ENCODE measurements at places on chromosomes 7 and 10.
A peak's percentile ranks its signal among the peaks of the same experiment; 100 is the strongest.

- DNase-seq, result no peak
Observed at GRCh38 chr10:1047937-1048336, 982 bp downstream of the IDI1 start.

GRCh38 chr7:20269726-20270125 lies 52.5 kb upstream of the MACC1 start:
- DNase-seq, result no peak

DNA sequence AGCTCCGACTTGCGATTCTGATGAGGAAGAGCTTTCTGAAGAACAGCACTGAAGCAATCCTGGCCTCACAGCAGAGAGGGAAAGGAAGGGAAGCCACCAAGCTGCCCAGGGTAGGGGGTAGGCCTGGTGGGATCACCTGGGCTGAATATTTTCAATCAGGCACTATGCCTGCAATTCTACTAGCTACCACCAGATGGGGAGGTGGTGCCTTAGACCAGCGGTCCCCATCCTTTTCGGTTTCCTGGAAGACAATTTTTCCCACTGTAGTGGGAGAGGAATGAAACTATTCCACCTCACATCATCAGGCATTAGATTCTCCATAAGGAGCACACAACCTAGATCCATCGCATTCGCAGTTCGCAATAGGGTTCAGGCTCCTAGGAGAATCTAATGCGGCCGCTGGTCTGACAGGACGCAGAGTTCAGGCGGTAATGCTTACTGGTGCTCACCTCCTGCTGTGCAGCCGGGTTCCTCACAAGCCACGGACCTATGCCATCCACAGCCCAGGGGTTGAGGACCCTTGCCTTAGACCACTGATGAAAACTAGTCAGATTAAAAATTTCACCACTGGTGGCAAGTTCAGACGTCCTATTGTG lies 2.7 kb downstream of the LRRC20 start:
- DNase-seq, result no peak

DNA sequence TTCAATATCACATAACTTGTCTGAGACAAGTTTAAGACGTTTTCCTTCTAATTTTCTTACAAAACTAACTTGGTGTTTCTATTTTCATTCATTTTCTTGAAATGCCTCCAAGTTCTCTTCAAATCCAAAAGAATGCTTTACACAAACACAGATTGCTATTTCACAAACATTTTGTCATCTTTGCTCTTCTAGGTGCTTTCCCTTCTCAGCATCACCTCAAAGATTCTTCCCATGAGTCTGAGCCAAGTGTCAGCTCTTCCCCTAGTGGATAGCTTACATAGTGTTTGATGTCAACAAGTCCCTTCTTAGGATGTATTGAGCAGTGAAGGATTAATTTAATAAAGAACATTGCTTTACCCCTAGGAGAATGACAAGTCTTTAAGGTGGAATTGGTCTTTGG lies 38.1 kb upstream of the SEMA3A start:
- DNase-seq, result no peak

- DNase-seq, result no peak
Observed at GRCh38 chr7:7808626-7809025, 90.2 kb upstream of the RPA3 start.

DNA sequence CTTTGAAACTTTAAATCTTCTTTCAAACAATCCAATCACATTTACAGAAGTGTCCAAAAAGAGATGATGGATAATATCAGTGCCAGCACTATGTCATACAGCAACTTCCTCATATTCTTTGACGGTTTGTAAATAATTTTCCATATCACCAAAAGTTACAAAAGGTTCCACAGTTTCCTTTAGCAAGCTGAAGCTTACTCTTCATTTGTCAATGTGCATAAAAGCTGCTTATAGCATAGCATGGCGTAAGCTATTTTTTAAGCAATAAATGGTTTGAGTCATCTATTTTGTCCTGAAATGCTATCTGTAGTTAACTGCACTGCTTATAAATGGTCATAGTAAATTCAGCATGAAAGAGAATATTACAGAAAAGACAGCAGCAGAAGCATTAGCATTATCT lies 95.1 kb downstream of the ETV1 start:
- DNase-seq, result no peak

DNA sequence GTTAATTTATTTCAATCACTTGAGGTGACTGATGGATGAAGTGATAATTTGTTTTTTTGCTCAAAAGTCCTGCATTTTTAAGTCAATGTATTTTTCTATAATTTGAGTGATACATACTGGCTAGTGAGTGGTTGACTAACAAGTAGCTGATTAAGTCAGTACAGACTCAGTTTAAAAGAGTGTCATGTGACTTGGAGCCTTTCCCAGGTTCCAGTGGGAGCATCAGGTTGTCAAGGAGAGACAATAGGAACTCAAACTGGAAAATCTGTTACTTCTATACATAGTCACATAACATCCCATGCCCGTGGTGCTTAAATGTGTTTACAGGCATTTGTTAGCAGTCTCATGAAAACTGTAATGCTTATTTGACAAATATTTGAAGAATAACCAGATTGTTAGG lies 154.7 kb downstream of the ANK3 start:
- DNase-seq, result no peak

DNA sequence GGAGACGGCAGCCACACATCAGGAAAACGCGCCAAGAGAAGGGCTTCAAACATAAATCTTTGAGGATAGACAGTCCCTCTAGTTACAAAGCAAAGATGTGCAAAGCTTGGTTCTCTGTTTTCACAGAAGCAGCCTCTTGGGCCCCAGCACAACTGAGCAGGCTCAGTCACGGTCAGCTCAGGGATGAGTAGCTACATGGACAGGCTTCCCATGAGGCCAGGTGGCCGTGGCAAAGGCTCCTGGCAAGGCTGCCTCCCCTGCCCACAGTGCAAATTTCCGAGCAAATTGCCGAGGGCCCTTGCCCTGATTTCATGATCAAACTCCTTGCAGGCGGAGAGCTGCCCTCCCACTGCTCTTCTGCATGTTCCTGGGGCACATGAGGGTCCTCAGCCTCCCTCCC lies 37.8 kb upstream of the EN2 start:
- no peak for DNase-seq

- DNase-seq, result no peak
Observed at GRCh38 chr10:11573497-11573896, 38.0 kb downstream of the USP6NL start.

GRCh38 chr7:137656227-137656849 lies 190.4 kb downstream of the DGKI start:
- DNase-seq, result peak; percentile 61

DNA sequence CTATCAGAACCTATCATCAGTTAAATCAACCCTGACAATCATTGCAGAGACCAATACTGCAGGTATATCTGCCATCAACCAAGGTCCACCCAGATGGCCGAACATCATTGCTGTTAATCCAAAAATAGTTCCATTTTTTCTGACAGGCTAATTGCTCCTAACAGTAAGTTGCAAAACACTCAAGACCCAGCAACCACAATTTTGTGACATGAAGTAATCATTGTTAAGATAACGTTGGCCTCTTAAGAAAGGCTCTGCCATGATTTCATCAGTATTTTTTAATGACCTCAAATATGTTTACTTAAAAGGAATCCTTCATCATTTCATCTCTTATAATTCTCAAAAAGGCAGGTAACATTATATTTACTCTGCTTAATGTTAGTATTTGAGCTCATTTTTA lies 553.4 kb upstream of the POM121L12 start:
- no peak for DNase-seq

DNA sequence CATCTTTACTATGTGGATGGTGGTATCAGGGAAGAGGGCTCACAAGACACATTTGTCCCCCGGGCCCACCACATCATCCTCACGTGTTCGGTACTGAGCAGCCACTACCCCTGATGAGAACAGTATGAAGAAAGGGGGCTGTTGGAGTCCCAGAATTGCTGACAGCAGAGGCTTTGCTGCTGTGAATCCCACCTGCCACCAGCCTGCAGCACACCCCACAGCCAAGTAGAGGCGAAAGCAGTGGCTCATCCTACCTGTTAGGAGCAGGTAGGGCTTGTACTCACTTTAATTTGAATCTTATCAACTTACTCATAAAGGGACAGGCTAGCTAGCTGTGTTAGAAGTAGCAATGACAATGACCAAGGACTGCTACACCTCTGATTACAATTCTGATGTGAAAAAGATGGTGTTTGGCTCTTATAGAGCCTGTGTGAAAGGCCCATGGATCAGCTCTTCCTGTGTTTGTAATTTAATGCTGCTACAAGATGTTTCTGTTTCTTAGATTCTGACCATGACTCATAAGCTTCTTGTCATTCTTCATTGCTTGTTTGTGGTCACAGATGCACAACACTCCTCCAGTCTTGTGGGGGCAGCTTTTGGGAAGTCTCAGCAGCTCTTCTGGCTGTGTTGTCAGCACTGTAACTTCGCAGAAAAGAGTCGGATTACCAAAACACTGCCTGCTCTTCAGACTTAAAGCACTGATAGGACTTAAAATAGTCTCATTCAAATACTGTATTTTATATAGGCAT lies 9.1 kb upstream of the CSGALNACT2 start:
- no peak for DNase-seq

DNA sequence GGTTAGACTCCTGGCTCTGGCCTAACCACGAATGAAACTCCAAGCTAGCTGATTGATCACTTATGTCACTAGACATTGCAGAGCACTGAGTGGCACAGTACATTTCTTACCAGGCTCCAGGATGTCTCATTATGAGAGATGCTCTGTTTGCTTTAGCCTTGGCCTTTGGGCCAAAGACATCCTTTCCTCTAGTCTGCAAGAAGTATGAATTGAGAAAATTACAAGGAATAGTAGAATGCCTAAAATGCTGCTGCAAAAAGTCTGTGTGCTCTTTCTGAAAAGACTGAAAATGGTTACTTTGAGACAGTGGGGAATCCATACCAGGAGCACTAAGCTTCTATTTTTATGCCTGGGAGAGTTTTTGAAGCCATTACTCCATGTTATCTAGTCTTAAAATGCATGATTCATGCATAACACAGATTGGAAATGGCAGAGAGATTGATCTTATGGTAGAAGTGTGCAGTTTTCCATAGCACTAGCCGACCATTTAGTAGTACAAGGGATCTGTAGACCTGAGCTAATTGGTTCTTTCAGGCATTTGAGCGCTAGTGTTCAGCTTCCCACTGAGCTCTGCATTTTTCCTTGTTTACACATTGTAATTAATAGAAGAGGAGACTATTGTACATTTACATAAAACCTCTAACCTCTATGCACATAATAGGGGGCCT lies 303.8 kb downstream of the PRKG1 start:
- DNase-seq, result no peak

- DNase-seq, result no peak
Observed at GRCh38 chr7:142188846-142189245, 69.0 kb downstream of the PRSS58 start.

DNA sequence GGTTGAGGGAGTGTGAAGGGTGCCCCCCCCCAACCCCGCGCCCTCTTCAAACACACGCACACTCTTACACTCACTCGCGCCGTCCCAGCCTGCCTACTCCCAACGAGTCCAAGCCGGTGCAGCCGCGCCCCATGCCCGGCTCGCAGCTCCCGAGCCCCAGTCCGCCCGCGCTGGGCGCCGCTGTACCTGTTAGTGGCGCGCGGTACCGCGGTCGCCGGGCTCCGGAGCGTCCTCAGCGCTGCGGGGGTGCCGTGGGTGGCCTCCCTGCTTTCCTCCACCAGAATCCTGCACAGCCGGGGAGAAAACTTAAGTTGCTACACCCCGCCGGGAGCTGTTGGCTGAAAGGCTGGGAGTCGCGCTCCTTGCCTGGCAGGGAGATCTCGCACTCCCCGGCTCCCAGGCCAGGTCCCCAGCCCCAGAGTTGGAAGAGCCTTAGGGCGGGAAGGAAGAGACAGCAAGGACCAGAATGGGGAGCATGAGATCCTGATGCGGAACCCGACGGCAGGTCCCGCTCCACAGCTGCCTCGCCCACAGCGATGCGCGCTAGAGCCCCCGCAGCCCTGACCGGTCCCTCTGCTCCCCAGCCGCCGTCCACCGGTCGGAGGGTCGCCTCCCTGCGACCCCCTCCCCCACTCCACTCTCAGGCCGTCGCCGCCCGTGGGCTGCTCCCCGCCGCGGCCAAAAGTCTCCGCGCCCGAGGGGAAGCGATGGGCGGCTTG lies 863 bp downstream of the ST8SIA6 start:
- DNase-seq, result peak; percentile 41

DNA sequence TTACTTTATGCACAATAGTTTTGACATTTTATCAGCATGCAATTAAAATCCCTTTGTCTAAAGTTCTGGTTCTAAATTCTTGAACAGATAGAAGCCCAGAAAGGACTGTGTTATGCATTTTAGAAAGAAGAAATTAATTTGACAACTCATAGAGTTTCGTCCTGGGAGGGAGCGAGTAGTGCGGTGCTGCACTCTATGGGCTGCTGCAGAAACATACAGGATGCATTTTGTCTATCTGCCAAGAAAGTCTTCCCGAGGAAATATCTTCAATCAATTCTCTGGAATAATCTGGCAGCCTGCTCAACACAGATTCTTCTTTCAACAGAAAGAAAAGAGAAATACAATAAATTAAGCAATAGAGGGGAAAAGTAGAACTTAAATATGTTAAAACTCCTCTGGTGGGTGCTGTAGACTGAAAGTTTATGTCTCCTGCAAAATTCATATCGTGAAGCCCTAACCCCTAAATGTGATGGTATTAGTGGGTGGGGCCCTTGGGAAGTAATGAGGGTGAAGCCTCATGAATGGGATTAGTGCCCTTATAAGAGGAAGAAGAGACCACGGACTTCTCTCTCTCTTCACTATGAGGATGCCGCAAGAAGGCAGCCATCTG lies 39.0 kb upstream of the IFRD1 start:
- no peak for DNase-seq

DNA sequence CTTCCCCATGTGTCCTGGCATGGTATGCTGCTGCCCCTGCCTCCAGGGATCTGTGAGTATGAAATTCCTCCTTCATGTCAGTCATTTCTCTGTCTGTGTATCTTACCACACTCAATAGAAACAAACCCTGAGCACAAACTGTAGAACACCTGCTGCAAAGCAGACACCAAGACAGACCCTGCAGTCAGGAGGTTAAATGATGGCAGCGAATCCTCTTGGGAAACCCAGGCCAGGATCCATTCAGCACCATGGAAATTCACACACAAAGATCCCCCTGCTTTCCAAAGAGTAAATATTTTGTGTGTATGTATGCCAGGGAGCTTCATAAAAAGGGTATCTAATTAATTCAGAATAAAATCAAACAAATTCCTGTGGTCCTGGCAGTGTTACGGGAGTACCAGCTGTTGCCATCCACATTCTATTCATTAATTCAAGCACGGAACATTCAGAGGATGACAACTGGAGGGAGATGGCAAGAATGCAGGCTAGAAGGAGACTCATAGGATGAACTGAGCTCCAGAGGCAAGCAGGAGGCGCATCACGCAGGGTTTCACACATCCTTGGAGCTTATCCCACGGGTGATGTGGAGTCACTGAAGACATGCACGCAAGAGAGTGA lies 14.8 kb downstream of the ITIH5 start:
- DNase-seq, result no peak

GRCh38 chr10:104577861-104578521 lies 63.1 kb upstream of the SORCS3 start:
- DNase-seq, result no peak

DNA sequence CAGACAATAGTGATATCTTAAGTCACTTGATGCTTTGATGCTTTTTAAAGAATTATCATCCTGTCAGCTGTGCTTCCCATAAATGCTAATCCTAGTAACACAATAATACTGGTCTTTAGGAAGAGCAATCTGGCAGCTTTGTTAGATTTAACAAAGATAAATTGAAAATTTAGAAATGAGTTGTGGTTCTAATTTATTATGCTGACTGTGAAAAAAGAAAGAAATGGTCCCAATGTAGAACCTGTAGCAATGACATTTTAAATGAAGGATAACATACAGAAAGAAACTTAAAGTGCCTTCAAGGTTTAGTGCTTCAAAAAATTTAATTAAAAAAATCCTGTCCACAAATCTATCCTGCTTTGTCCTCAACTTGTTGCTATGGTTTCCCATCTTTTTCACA lies 81.6 kb upstream of the HGF start:
- DNase-seq, result no peak

GRCh38 chr10:100186253-100187212 lies 704 bp upstream of the ERLIN1 start:
- no peak for DNase-seq
